ENCODE measurements at places on chromosomes 4 and X.

- H3K27ac ChIP-seq, result no peak overlapping the region
- H3K27me3 ChIP-seq, result no peaks in the 10 kb centered on the region
- no peaks in the 10 kb centered on the region for H3K36me3 ChIP-seq
- H3K4me3 ChIP-seq, result no peak overlapping the region
- DNase-seq, result no peak
Observed at GRCh38 chr4:108398316-108398715, 222.1 kb upstream of the RPL34 start.

GRCh38 chrX:40402831-40403533 is 177.8 kb upstream of the ATP6AP2 start:
- H3K27ac ChIP-seq, result no peak overlapping the region
- H3K4me1 ChIP-seq, result peaks cover 4% of the 10 kb centered on the region
- no peaks in the 10 kb centered on the region for H3K36me3 ChIP-seq

GRCh38 chr4:79247695-79248394 is 78.0 kb downstream of the NAA11 start:
- H3K27ac ChIP-seq, result no peak overlapping the region
- DNase-seq, result no peak
- H3K27me3 ChIP-seq, result no peaks in the 10 kb centered on the region
- H3K4me1 ChIP-seq, result no peaks in the 10 kb centered on the region
- H3K36me3 ChIP-seq, result no peaks in the 10 kb centered on the region

DNA sequence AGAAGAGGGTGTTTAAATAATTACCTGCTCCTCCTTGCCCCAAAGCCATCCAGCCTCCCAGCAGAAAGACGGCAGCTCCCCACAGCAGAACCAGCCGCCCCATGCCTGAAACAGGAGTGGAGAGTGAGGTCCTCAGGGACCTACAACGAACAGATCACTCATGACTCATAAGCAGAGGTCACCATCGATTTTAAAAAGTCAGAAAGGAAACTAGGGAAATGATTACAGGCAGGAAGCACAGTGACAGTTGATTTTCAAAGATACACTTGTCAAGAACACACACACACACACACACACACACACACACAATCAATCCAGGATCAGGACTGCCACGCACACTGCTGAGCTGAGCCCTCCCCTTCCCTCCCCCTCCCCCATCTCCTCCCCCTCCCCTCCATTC is at the start of gene CRLF2:
Gene CRLF2, minus strand, starts transcription at position 118 of the 400 bp plus-strand sequence. Its CDS starts 15 bp downstream, at position 103.
- H3K4me3 ChIP-seq, result no peak within 1 kb of the TSS
- no peaks in the 10 kb centered on the region for H3K4me1 ChIP-seq
- no peak within 1 kb of the TSS for H3K27ac ChIP-seq
- no peaks in the 10 kb centered on the region for H3K36me3 ChIP-seq
- no peak for DNase-seq
- H3K27me3 ChIP-seq, result no peaks in the 10 kb centered on the region

DNA sequence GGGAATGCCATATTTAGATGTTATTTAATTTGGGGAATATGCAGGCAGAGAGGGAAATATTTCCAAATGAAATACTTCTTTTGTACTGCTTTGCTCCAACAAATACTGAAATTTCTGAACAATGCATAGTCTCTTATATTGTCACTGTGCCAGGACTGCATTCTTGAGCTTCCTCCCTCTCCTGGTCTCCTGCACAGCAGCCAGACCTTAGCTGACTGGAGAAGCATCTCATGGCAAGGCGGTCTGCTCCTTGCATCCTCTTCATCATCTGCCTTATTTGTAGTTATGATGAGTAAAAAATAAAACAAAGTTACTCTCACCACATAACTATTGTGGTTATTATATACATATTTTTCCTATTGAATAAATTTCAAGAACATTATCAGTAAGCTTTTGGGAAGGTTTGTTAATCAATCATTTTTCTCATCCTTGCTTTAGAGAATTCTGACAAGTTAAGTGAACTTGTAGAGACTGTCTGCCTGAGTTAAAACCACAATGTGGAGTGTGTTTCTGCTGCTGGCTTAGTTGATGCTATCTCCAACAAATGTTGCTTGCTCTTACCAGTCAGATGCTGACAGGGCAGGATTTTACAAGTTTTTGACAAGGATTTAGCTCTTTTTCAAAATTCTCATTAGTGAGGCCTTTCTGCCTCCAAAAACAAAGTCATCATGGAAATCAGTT is 153.6 kb downstream of the SOWAHB start:
- no peak overlapping the region for H3K27ac ChIP-seq
- no peak for DNase-seq
- H3K4me3 ChIP-seq, result no peak overlapping the region
- H3K27me3 ChIP-seq, result no peaks in the 10 kb centered on the region
- no peaks in the 10 kb centered on the region for H3K4me1 ChIP-seq

DNA sequence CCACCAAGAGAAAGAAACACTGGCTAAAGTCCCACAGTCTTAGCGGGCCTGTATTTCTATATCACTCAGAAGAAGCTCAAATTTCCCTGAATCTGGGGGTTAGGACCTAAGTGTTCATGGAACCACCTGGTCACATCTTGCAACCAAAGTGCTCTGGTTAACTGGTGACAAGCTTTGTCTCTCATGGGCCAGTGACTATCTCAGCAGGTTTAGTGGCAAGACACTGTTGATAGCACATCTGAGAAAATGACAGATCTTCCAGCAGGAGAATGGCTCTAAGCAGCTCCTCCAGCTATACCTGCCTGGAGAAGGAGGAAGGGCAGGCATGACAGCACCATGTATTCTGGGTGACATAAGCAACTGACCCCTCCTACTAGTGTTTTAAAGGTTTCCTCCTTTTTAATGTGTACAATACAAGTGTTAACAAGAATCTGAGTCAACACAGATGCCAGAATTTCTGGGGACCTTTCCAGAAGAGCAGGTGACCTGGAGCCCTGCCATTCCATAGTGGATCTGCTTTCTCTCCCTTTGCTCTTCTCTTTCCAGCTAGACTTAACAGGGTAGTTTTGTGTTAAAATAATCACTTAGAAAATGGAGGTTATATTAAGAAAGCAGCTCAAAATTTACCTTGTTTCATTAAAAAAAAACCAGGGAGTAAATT is 17.3 kb upstream of the QRFPR start:
- DNase-seq, result no peak
- H3K27me3 ChIP-seq, result no peaks in the 10 kb centered on the region
- no peak overlapping the region for H3K27ac ChIP-seq
- no peaks in the 10 kb centered on the region for H3K36me3 ChIP-seq
- H3K4me1 ChIP-seq, result no peaks in the 10 kb centered on the region
- no peak overlapping the region for H3K4me3 ChIP-seq

DNA sequence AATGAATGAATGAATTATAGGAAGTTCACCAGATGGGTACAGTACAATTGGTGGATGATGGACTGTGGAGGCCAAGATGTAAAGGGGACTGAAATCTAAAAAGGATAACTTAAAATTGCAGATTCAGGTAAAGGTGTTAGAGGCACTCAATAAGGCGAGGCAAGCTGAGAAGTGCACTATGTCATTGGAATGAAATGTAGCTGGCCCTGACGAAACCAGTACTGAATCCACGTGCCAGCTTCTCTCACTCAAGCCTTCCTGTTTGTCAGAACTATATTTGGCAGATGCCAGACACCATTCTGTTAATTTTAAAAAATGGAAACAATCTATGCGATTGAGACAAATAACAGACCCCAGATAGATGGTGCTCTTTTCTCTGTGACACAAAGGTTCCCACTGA is 1039.1 kb upstream of the TENM3 start:
- H3K4me3 ChIP-seq, result no peak overlapping the region
- no peak overlapping the region for H3K27ac ChIP-seq
- no peaks in the 10 kb centered on the region for H3K27me3 ChIP-seq
- no peak for DNase-seq
- no peaks in the 10 kb centered on the region for H3K4me1 ChIP-seq

All from testis (tissue), 5 donors.